ENCODE measurements at places on chromosomes 5 and 9.

- no peak for DNase-seq
- H3K4me1 ChIP-seq = no peaks in the 10 kb centered on the region
- H3K36me3 ChIP-seq = no peaks in the 10 kb centered on the region
- no peak overlapping the region for H3K4me3 ChIP-seq
- no peak overlapping the region for H3K27ac ChIP-seq
Measured at GRCh38 chr5:40041452-40041851, 616.7 kb upstream of the DAB2 start.

- no peak overlapping the region for H3K27ac ChIP-seq
- no peaks in the 10 kb centered on the region for H3K36me3 ChIP-seq
- H3K4me3 ChIP-seq = no peak overlapping the region
- H3K4me1 ChIP-seq = no peaks in the 10 kb centered on the region
Measured at GRCh38 chr9:90975781-90976538, 174.3 kb downstream of the SYK start.

DNA sequence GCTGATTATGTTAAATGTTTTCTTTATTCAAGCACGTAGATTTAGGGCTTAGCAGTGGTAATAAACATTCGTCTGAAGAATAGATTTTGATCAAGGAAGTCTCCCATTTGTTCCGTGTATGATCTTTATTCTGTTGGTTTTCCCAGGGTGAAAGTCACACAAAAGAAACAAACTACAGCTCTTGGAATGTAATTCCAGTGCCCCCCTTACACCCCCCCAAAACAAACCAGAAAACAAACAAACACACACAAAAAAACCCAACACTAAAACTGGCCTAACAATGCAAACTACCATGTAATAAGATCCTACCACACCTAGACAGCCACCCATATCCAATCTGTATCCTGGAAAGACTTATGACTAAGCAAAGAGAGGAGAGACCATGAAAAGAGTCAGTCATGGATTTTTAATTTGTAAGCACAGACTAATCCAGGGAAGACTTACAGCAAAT, 196.2 kb upstream of the ELL2 start:
- H3K4me1 ChIP-seq = peaks cover 2% of the 10 kb centered on the region
- H3K27ac ChIP-seq = no peak overlapping the region
- no peaks in the 10 kb centered on the region for H3K27me3 ChIP-seq

GRCh38 chr9:37582548-37583157, 6.5 kb upstream of the FBXO10 start:
- H3K36me3 ChIP-seq = peaks cover 25% of the 10 kb centered on the region
- no peak overlapping the region for H3K27ac ChIP-seq
- no peak overlapping the region for H3K4me3 ChIP-seq

DNA sequence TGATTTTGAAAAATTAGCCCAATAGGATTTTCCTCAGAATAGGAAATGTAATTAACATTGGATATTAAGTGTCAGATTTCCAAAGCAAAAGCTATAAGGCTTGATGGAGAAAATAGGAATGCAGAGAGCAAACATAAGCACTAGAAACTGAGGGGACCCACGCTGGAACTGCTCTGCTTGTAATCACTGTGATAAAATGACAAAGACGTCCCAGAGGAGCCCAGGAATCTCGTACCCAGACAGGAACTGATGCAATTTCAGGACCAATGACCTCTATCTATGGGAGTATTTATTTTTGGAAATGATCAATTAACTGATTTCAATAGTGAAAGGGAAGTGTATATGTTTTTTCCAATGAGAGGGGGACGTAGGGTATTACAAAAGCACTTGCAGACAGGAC, 714.5 kb upstream of the WWC1 start:
- H3K36me3 ChIP-seq = no peaks in the 10 kb centered on the region
- H3K4me3 ChIP-seq = peak overlapping the region; percentile 45
- no peak for DNase-seq
- peaks cover 5% of the 10 kb centered on the region for H3K4me1 ChIP-seq
- H3K27ac ChIP-seq = no peak overlapping the region

DNA sequence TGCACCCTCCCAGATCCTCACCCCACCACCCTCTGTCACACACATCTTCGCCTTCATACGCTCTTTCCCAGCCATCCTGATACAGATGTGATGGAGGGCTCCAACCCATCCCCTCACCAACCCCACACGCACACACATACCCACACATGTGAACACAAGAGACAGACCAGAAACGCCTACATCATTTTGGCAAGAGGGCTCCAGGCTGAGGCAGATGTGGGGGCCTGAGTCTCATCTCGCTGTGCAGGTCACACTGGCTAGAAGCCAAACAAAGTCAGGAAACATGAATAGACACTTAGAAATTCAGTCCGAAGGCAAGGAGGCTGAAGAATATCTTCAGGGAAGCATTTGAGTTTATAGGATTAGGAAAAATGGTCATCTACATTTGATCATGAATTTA, 6.2 kb downstream of the PRDM12 start:
- no peak for DNase-seq
- H3K36me3 ChIP-seq = no peaks in the 10 kb centered on the region
- no peak overlapping the region for H3K27ac ChIP-seq
- no peaks in the 10 kb centered on the region for H3K4me1 ChIP-seq

- no peak for DNase-seq
- no peaks in the 10 kb centered on the region for H3K4me1 ChIP-seq
- no peak overlapping the region for H3K27ac ChIP-seq
- no peak overlapping the region for H3K4me3 ChIP-seq
Measured at GRCh38 chr5:78799266-78800017, 150.9 kb upstream of the LHFPL2 start.

GRCh38 chr9:133273819-133274218, 1.2 kb downstream of the ABO start:
- H3K4me1 ChIP-seq = no peaks in the 10 kb centered on the region
- H3K27ac ChIP-seq = no peak overlapping the region
- no peaks in the 10 kb centered on the region for H3K36me3 ChIP-seq
- DNase-seq = no peak
- peaks cover 21% of the 10 kb centered on the region for H3K27me3 ChIP-seq

- no peaks in the 10 kb centered on the region for H3K27me3 ChIP-seq
- peaks cover 7% of the 10 kb centered on the region for H3K36me3 ChIP-seq
- peaks cover 40% of the 10 kb centered on the region for H3K4me1 ChIP-seq
- H3K4me3 ChIP-seq = no peak overlapping the region
Measured at GRCh38 chr9:106892632-106893031, 29.7 kb downstream of the ZNF462 start.

- H3K4me1 ChIP-seq = no peaks in the 10 kb centered on the region
- H3K27ac ChIP-seq = no peak overlapping the region
- DNase-seq = no peak
- peaks cover 21% of the 10 kb centered on the region for H3K36me3 ChIP-seq
- no peaks in the 10 kb centered on the region for H3K27me3 ChIP-seq
Measured at GRCh38 chr9:138043411-138044345, 166.1 kb downstream of the CACNA1B start.

DNA sequence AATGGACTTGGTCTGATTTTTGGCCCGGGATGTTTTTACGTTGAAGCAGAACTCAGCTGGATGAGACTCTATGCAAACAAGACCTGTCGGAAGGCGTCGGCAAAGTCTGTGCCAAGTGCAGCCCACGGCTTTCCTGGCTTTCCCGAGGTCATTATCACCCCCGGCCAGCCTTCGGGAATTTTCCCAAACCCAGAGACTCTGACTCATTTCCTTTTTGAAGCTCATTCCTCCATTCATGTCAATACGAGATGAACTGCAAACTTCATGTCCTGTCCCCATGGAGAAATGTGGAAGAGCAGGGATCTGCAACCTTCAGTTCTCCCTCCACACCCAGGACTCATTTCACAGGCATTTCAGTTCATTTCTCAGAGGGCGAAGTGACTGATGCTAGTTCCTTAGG, 95.3 kb downstream of the IRX2 start:
- no peak overlapping the region for H3K4me3 ChIP-seq
- no peak overlapping the region for H3K27ac ChIP-seq
- H3K4me1 ChIP-seq = no peaks in the 10 kb centered on the region

DNA sequence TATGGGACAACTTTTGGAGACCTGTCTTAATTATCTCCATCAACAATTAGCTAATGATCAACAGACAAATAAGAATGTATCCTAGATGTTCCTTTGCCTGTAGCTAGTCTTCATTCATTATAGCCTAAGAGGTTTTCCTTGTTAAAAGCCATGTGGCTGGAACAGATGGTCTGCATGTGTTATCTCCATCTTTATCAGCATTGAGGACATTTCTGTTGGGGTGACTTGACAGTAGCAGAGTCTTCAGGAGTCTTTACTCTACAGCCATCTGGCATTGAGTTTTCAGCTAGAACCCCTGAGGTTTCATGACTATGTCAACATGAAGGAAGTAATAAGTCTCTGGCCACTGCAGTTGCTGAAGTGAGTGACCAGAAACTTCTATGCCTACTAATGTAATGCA, 106.6 kb upstream of the TLE4 start:
- H3K36me3 ChIP-seq = no peaks in the 10 kb centered on the region
- H3K4me3 ChIP-seq = no peak overlapping the region
- H3K27me3 ChIP-seq = no peaks in the 10 kb centered on the region
- no peak for DNase-seq
- H3K27ac ChIP-seq = no peak overlapping the region
- H3K4me1 ChIP-seq = no peaks in the 10 kb centered on the region

All from H9 (cell line).